ENCODE measurements at places on chromosomes 6 and 20. TPM values are rescaled to one million over a fixed set of nuclear protein-coding genes. Genes with fewer than 3 reads are reported as not detected.

- no peak for DNase-seq
These were observed 409.6 kb upstream of the EPHA7 start for GRCh38 chr6:93829009-93829408.

The CABLES2 gene
- 7.8 TPM for total RNA-seq

GRCh38 chr6:109296452-109296851 lies 85.8 kb downstream of the CD164 start:
- no peak for DNase-seq

GRCh38 chr6:21586740-21587178 lies 6.8 kb upstream of the SOX4 start:
- no peak for DNase-seq

DNA sequence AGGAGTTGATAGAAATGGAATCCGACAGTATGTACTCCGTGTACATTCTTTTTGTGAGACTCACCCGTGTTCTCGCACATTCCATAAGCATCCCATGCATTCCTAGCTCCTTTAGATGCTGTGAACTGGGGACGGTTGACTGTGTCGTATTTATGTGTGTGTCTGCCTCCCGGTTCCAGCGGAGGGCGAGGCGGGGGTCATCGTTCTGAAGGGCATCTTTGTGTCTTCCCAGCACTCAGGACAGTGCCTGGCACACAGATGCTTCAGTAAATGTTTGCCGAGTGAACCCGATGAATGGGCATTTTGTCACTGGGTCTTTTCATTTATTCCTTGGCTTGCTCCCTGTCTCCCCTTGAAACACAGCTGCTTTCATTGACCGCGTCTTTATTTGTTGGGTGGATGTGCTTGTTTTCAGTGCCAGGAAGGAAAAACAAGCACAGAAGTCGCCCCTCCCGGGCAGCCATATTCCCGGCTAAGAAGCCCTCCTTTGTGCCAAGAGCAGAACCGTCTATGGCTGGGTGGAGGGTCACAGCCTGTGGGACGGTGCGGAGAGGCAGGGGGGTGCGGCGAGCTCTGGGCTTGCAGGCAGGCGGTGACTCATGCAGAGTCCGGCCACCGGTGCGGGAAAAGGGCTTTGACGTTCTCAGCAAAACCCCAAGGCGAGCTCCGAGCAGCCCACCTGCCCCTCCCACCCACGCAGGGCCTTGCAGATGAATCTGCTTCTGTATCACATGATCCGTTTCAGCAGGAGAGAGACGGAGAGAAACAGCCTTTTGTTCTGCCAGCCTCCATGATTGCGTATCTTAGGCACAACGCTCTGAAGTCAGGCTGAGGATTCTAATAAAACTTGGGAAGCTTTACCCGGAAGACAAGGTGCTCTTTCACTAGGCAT lies 11.2 kb upstream of the PSMG4 start:
- DNase-seq: no peak

DNA sequence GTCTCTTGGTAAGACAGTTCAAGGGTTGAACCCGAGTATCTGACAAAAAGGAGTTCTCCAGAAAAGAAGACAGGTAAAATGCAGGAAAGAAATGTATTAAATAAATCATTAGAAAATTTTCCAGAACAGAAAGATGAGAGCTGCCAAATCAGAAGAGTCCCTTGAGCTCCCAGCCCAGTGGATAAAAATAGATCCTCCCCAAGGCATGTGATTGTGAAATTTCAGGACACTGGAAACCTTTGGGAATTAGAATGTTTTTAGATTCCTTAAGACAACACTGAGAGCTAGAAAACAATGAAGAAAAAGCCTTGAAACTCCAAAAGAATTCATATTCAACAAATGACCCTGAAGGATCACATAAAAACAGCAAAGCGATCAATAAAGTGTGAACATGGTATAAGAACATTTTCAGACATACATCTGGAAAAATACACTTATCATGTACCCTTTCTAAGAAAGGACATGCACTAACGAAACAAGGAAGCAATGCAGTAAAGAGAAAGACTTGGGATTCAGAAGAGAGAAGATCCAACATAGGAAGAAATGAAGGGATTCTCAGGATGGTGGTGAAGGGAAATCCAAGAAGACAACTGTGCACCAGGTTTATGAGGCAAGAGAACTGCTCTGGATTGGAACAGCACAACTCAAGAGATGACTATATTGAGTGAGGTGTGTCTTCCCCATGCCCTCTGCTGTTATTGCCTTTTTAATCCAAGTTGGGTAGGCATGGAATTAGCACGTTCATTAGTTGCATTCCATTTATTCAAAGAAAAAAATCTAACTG lies 390.4 kb downstream of the SYNE1 start:
- no peak for DNase-seq

- DNase-seq: no peak
These were observed 191.1 kb upstream of the CCN2 start for GRCh38 chr6:132142308-132142707.

GRCh38 chr6:33189625-33190448 lies 2.4 kb downstream of the COL11A2 start:
- no peak for DNase-seq

- DNase-seq: peak; percentile 34
These were observed 169.4 kb downstream of the ZDHHC14 start for GRCh38 chr6:157550114-157550989.

GRCh38 chr20:45061244-45061643 lies 39.7 kb downstream of the KCNS1 start:
- DNase-seq: no peak

- DNase-seq: peak; percentile 88
These were observed 1.8 kb downstream of the GTPBP2 start for GRCh38 chr6:43627008-43627825.

DNA sequence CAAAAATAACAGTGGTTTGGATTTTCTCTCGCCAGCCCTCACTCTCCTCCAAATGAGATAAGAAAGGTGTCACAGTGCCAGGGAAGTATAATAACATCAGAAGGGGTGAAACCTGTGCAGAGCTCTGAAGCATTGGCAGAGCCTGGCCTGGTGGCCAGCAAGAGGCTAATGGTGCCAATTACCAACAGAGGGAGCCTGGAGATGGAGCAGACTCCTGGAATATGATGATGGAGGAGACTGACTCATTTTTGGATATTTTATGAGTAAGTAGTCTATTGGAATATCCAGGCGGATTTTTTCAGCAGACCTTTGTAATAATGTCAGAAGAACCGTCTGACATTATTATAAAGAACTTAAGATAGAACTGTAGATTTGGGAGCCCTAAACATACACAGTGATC lies 442.6 kb upstream of the MARCKS start:
- no peak for DNase-seq

The RPS6KA2 gene
- 89.9 TPM for total RNA-seq

GRCh38 chr20:47698142-47698541 lies 87.1 kb downstream of the SULF2 start:
- no peak for DNase-seq

- DNase-seq: no peak
These were observed 91.5 kb upstream of the BHLHE23 start for GRCh38 chr20:63098195-63098810.

The RIMS4 gene
- 0.75 TPM for total RNA-seq

DNA sequence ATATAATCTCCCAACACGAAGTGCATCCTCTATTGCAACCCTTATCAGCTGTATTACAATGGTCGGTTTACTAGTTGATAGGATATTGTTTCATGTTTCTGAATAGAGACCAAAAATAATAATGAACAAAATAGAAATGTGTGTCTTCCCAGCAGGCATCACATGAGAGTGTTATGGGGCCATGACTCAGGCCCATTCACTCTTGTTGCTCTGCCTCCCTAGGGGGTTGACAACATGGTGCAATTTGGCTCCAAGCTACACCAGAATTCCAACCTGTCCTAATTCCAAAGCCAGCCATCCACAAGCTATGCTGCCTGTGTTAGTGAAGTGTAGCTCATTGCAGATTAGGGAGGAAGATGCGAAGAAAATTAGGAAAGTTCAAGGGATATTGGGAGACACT lies 13.1 kb upstream of the SAYSD1 start:
- no peak for DNase-seq

DNA sequence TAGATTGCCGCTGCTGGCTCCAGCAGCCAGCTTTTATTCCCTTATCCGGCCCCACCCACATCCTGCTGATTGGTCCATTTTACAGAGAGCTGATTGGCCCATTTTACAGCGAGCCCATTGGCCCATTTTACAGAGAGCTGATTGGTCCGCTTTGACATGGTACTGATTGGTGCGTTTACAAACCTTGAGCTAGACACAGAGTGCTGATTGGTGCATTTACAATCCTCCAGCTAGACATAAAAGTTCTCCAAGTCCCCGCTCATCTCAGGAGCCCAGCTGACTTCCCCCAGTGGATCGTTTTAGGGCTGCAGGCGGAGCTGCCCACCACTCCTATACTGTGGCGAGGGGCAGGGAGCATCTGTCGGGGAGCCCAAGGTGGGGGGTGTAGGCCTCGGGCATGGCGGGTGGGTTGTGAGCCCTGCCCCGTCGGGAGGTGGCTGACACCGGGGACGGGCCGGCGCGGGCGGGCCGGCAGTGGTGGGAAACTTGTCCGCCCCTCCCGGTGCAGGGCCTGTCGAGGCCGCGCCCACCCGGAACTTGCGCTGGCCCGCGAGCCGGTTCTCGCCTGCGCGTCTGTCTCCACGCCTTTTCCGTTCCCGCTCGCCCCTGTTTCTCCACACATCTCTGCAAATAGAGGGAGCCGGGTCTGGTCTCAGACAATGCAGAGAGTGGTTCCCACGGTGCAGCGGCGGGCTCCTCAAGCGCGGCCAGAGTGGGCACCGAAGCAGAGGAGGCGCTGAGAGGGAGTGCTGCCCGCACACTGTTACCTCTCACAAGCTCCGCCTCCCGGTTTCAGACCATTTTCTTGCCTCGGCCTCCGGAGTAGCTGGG lies 86.1 kb upstream of the STMND1 start:
- DNase-seq: no peak

The BPIFA1 gene
- total RNA-seq: not detected

DNA sequence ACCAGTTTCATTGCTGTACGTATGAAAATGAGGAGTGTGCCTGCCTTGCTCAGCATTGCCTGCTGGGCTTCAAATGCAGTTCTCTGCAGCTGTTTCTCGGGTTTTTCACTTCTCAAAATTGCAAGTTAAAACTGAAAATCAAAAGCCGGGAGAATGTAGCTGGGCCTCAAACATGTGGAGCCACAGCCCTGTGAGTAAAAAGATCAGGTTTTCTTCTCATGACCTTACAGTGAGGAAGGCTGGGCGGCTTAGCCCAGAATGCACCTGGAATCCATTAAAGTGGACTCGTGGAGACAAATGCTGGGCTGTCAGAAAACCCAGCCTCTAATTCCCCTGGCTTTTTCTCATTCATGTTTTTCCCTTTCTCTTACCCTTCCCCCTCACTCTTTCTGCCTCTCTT lies 34.4 kb downstream of the DSE start:
- no peak for DNase-seq

DNA sequence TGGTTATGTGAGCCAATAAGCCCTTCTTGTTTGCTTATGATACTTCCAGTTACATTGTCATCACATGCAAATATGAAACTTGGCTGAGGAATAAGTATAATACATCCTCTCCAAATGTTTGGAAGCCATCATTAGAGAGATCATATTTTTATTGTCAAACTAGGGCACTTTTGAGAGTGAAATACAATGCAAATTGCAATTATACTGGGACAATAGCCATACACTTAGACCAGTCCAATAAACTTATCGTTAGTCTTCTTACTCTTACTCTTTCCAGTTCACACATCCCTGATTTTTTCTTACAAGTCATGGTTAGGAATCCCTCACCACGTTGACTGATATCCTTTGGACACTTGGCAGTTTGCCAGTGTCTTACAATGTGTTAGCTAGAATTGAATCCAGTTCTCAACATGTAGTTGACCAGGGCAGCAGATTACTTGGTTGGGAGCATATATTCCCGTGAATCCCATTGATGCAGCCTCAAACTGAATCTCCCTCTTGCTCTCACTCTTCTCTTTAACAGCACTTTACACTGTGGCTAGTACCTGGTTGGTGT lies 519.7 kb upstream of the ID4 start:
- no peak for DNase-seq

The MEI4 gene
- total RNA-seq: not detected

GRCh38 chr6:39852324-39852723 lies 60.1 kb downstream of the DAAM2 start:
- no peak for DNase-seq

- no peak for DNase-seq
These were observed 30.9 kb downstream of the PYGB start for GRCh38 chr20:25278636-25279361.

- DNase-seq: no peak
These were observed 50.8 kb upstream of the TGM3 start for GRCh38 chr20:2244993-2245392.

DNA sequence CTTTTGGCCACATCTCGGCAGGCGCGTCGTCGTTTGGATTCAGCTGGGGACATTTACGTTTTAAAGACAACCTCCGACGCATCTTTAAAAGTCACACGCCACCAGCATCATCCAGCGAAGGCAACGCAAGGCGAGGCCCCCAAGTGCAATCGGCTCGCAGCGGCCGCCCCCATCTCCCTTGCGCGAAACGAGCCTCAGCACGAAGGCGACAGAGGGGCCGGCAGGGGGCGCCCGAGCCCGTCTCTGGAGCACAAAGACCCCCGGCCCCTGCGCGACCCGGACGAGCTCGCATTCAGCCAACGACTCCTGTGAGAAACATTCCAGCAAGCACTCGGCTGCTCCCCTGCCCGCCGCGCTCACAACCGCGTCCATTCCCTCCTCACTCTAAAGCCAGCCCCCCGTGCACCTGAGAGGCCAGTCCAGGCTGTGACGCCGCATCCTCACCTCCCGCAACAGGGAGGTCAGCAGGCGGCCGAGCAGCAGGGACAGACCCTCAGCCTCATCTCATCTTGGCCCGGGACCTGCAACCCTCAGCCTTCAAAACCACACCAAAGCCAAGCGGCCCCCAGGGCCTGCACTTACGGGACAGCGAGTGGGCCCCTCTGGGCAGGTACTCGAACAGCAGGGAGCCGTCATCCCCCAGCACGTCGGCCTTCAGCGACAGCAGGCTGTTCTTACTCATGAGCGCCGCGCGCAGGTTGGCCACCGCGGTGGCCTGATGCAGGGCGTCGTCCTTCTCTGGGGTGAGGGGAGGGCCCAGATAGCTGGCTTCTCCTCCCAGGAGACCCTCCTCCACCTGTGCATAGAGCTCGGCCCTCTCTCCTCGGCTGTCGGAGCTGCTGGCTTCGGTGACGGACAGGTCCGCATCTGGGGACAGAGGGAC lies 35.8 kb downstream of the SLC2A4RG start:
- DNase-seq: no peak

DNA sequence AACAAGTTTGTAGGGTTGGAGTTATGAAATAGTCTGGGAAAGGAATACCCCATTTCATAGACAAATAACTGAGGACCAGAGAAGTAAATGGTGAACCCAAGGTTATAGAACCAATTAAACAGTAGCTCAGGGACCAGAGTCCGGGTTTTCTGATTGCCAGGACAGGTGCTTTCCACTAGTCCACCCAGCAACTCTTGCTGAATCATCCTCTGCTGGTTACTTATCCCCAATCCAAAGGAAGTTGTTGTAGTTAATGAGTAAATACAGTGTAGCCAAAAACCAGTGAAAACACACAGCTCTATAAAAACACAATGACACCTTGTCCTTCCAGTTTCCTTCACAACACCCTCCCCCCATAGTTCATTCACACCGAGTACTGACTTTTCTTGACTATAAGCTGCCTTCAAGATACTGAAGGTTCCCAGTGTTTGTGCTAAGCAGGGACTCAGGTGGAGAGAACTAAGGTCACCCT lies 766 bp upstream of the TINAG start:
- no peak for DNase-seq

The DOK5 gene
- 6.6 TPM for total RNA-seq
